ENCODE measurements at places on chromosomes 12 and 14.

- no peak for DNase-seq
These were observed 405.9 kb downstream of the TMTC2 start for GRCh38 chr12:83092606-83093005.

GRCh38 chr12:109448707-109449390, 28.3 kb downstream of the KCTD10 start:
- DNase-seq, result no peak

- DNase-seq, result no peak
These were observed 53.5 kb downstream of the ARMH4 start for GRCh38 chr14:58098507-58098906.

GRCh38 chr12:49776413-49776812, 35.1 kb downstream of the TMBIM6 start:
- DNase-seq, result peak; percentile 79

GRCh38 chr12:94792693-94793092, 142.3 kb upstream of the TMCC3 start:
- DNase-seq, result peak; percentile 15

GRCh38 chr12:128942960-128943477, 89.7 kb downstream of the GLT1D1 start:
- no peak for DNase-seq

- DNase-seq, result no peak
These were observed 309.9 kb downstream of the BCL11B start for GRCh38 chr14:98962118-98962517.

DNA sequence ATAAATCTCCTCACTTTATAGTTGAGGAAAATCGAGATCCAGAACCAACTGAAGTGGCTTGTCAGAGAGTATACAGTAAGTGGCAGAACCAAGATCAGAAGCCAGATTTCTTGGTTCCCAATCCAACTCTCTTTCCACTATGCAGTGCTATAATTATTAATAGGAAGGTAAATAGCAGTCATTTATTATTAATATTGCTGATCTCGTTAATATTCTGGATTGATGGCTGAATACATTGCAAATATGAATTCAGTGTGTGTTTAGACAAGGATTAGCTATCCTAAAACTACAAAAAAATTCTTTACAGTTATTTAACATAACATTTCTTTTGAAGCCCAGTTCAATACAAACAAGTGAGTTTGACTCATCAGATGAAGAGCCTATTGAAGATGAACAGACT, 2.8 kb downstream of the CDKN3 start:
- no peak for DNase-seq

- no peak for DNase-seq
These were observed 54.9 kb downstream of the DCAF5 start for GRCh38 chr14:69097974-69098373.

DNA sequence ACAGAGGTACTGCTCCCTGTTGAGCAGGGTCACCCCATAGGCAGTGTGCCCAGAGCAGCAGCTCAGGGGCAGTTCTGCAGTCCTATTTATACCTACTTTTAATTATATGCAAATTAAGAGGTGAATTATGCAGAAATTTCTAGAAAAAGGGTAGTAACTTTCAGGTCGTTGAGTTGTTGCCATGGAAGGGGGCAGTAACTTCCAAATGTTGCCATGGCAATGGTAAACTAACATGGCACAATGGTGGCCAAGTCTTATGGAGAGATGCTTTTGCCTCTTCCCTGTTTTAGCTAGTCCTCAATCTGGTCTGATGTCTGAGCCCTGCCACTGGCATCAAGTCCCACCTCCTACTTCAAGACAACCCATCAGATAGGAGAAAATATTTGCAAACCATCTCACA, 30.4 kb upstream of the P2RX7 start:
- DNase-seq, result no peak

- DNase-seq, result no peak
These were observed 95.2 kb downstream of the FAR2 start for GRCh38 chr12:29244159-29244765.

GRCh38 chr12:132275110-132275531, 54.3 kb downstream of the GALNT9 start:
- DNase-seq, result peak; percentile 96

- DNase-seq, result no peak
These were observed 71.8 kb downstream of the DERA start for GRCh38 chr12:15982921-15983320.

DNA sequence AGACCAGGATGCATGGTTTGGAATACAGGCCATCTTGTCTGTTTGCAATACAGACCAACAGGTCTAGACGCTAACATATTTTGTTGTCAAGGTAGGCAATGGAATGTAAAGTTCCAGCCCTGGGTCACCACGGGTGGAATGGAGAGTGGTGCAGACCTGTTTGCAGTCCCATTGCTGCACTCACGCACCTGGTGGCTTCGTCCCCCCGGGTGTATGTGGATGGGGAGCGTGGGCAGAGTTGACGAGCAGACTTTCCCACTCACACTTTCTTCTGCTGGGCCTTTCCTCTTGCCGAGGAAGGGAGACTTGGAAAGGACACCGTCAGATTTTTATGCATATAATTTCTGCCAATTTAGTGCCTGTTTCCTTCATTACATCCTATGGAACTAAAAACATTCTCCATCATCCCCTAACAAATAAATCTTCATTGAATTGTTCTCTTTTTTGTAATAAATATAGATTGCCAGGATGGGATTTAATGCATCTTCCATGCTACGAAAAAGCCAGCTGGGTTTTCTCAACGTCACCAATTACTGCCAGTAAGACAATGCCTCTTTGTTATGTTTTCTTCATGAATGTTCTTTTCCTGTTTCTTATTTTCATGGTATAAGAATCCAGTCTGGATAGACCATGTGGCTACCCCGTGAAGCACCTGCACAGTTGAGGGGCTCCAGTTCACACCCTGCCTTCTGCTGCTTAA, 15.2 kb downstream of the DCAF4 start:
- no peak for DNase-seq

DNA sequence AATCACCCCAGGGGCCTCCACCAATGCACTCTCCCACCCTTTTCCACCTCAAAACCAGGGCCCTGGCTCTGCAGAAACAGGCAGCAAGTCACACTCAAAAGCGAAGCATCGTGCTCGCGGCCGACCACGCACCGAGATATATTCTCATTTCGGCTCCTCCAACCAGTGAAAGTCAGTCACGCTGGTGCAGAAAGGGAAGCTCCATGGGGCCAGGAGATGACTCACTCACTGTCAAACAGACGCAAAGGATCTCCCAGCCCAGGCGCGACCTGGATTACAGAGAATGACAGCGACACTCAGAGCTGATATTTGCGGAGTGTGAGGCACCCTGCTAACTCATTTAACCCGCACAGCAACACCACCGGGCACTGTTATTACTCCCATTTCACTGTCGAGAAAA, 173.6 kb downstream of the CALM1 start:
- no peak for DNase-seq

GRCh38 chr12:115859231-115859630, 418.3 kb downstream of the MED13L start:
- DNase-seq, result no peak

GRCh38 chr14:67514650-67515385, 18.3 kb upstream of the PLEKHH1 start:
- peak; percentile 42 for DNase-seq

DNA sequence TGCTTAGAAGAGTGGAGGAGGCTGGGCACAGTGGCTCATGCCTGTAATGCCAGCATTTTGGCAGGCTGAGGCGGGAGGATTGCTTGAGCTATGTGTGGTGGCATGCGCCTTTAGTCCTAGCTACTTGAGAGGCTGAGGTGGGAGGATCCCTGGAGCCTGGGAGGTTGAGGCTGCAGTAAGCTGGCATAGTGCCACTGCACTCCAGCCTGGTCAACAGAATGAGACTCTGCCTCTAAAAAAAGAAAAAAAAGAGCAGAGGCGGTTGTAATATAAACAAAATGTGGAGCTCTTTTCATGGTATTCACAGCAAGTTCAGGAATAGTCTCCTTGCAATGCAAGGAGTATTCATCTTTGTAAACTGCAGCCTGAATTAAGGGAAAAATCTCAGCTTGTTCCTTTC, 27.2 kb downstream of the ARID2 start:
- DNase-seq, result no peak

DNA sequence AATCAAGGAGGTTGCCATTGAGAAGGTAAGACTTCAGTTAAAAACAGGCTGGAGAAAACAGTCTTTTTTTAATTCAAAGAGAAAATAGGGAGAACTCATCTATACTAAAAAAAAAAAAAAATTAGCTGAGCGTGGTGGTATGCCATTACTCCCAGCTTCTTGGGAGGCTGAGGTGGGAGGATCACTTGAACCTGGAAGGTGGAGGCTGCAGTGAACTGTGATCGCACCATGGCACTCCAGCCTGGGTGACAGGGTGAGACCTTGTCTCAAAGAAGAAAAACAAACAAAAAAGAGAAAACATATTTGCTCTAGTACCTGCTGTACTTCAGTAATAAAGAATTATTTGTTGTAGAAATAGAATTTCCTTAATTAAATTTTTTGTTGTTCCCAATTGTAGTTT, 68.6 kb downstream of the DNAH10 start:
- DNase-seq, result no peak

GRCh38 chr14:21203470-21204166, 47.8 kb upstream of the OR5AU1 start:
- DNase-seq, result no peak

DNA sequence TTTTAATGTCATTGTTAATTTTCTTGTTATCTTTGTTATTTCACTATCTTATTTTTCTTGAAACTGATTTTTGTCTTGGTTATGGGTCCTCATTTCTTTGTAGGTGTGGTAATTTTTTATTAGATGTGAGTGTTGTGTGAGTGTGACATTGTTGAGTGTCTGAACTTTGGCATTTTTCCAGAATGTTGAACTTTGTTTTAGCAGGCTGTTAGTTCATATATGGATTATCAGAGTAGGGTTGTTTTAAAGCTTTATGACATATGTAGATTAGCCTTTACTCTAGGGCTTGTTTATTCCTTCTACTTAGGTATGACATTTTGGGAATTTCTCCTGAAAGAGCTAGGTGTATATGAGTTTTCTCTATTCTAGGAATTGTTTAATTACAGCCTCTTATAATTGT, 103.9 kb downstream of the ARID2 start:
- DNase-seq, result no peak

GRCh38 chr14:98114122-98114895, 1157.7 kb downstream of the BCL11B start:
- DNase-seq, result no peak

DNA sequence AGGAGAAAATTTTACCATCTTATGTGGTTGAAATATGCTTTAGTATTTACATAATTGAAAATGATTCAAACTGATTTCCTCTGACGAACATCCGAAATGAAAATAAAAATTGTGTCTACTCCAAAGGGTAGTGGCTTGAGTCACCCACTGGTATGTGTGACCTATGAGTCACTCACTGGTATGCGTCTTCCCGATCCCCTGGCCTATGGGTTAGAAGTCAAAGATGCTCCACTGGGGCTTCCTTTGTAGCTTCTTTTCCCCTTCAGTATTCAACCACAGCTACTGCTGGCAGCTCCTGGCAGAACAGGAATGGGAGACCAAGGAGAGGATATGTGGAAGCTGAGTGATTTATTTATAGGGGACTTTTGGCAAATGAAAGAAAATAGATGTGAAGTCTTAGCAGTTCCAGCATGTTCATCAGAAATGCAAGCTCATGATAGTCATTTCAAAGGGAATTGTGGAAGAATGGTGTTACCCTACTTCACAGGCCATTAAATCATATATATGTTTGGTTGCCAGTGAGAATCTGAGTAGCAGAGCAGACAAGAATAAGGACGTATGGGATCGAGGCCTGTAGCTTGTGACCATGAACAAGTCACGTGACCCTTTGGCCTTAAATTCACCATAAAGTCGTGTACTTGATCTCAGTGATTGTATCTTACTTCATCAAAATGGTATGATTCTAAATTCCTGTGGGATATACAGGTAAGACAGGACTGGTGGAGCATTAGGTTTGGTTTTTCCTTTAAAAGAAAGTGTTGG, 108.3 kb downstream of the CRADD start:
- DNase-seq, result no peak

GRCh38 chr12:26845057-26845666, 12.2 kb upstream of the ITPR2 start:
- DNase-seq, result peak; percentile 27

GRCh38 chr14:55572578-55572977, 7.4 kb upstream of the KTN1 start:
- DNase-seq, result no peak

DNA sequence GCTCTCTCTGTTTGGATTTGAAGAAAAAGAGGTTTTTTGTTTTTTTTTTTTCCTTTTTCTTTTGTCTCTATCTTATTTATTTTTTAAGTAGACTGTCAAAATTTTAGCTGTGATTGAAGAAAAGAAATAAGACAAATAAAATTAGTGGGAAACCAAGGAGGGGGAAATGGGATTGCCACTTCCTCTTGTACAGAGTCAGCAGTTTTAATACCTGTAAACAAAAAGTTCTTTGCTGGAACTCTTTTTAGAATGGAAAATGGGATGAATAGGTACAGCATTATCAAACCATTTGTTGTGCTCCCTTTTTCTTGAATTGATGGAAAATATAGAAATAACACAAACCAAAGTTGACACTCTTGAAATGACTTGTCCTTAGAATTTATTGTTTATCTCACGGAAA, 680.7 kb downstream of the DIO2 start:
- DNase-seq, result no peak

GRCh38 chr12:38456537-38457120, 140.1 kb downstream of the ALG10B start:
- no peak for DNase-seq

DNA sequence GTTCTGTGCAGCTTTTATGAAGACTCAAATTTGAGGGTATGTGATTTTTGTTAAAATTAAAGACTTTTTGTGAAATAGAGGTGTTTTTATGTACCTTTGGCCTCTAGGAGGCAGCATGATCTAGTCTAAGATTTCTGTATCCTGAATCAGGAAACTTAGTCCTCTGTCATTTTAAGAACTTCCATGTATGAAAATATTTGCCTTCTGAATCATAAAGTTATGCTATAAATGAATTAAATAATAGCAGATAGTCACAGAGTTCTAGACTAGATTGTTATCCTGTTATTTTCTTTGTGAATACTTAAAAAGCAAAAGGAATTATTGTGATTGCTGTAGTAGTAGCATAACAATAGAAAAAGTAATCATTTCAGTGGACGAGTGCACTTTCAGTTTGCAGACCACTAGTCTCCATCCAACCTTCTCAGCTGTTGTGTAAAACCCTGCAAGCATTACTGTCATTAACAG, 56.3 kb downstream of the FGD4 start:
- DNase-seq, result peak; percentile 34

GRCh38 chr12:45268672-45269411, 52.9 kb downstream of the ANO6 start:
- DNase-seq, result peak; percentile 55

DNA sequence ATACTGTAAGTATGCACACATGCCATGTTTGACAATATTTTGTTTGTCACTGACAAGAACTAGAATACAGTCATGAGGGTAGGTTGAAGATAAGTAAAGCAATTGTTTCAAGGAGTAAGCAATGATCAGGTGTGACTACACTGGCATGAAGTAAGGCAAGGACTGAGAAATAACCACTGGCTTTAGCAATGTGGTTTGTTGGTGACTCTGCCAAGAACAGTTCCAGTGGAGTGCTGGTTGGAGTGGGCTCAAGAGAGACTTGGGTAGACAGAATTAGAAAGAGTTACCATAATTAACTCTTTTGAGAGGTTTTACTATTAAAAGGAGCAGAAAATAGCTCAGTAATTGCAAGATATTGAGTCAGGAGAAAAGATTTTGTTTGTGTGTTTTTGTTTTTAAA, 129.6 kb downstream of the GTF2A1 start:
- DNase-seq, result no peak

- DNase-seq, result no peak
These were observed 57.3 kb upstream of the CEP83 start for GRCh38 chr12:94516985-94517384.

- no peak for DNase-seq
These were observed 30.8 kb upstream of the IFNG start for GRCh38 chr12:68190301-68190700.
